ENCODE measurements at places on chromosomes 2 and 18. TPM values are rescaled to one million over a fixed set of nuclear protein-coding genes. Genes with fewer than 3 reads are reported as not detected.

DNA sequence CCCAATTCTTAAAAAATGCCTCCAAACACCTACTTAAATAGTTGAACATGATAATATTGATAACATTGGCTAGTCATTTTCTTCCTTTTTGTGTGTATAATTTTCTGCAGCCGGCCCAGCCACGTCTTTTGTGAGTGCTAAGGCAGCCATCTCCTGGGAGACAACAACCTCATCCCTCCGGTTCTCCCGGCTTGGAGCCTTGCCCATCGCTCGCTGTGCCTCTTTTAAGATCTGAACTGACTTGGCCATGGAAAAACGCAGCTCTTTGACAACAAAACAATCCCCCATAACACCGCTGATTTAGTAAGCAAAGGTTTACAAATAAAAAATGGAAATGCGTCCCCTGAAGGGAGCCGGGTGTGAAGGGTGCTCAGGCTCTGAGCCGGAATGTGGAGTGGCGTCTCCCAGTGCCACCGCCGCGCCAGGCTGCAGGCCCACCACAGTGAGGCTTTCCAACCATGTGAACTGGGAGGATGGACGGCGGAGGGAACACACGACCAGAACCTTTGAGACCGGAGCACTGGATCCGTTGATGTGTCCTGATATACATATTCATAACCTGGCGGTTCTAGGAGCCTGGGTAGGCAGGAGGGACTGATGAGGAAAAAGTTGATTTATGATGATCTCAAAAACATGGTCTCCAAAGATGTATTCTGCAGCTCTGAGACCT is 87.4 kb downstream of the SMIM21 start:
- H3K27me3 ChIP-seq: peaks cover 8% of the 10 kb centered on the region
- H3K27ac ChIP-seq: no peak overlapping the region
- no peak overlapping the region for H3K4me3 ChIP-seq
- no peak for ATAC-seq

DNA sequence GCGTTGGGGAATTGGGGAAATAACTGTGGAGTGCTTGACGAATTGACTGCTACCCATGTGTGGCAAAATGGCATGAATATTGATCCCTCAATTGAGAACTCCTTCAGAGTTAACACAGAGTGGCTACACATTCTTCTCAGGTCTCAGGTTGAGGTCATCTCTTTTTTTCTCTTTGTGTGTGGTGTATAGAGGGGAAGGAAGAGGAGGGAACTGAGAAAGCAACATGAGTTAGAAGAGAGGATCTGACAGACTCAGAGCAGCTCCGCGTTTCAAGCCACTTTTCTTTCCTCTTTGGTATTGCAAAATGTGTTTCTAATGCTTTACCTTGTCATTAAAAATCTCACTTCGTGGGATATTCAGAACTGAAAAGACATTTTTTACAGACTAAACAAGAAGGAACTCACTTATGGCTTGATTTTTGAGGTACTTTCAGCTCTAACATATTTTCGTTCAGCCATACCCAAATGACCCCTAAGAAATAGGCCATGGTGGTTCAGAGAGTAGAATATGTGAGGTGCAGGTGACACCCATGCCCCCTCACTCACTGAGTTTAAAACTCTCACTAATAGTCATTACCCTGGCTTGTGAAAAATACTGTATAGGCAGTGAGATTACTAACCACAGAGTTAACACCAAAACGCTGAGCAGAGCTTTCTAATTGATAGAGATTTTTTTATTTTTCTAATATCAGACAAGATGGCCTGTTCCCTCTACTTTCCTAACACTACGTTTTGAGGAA is 22.5 kb downstream of the STAT4 start:
- peak overlapping the region; percentile 64 for H3K27ac ChIP-seq
- H3K4me3 ChIP-seq: peak overlapping the region; percentile 68
- peaks cover 67% of the 10 kb centered on the region for H3K36me3 ChIP-seq
- ATAC-seq: peak; percentile 87
- H3K27me3 ChIP-seq: no peaks in the 10 kb centered on the region

Gene CDH7
- not detected for total RNA-seq

Gene SMYD5
- total RNA-seq: 37.6 TPM

Gene FBLN7
- total RNA-seq: 49.9 TPM

Gene SCN9A
- not detected for total RNA-seq

Gene SLC30A3
- total RNA-seq: not detected

DNA sequence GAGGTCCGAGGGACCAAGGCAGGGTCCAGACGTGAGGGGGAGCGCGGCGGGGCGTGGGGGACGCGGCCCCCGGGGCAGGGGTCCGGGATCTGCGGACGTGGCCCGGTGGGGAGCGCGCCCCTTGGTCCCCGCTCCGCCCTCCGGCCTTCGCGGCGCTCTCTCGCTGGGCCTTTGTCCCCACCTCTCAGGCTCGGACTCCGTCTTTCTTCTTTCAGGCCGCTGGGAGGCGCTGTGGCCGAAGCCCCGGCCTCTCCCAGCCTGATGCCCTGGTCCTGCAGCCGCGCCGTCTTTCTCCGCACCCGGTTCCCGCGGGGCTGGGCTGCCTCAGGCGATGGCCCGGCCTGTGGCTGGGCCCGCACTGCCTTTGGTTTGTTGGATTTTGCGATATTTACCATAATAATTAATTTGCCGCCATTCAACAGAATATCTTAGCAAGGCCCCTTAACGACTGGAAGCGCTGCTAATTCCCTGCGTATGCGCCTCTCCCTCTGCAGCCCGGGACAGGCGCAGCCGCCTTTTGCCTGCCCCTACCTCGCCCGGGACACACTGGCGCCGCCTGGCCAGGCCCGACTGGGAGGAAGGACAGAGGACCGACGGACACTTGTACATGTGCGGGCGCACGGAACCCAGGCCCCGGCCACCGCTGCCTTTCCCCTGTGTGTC is 10.8 kb downstream of the SIX3 start:
- no peak overlapping the region for H3K27ac ChIP-seq
- peaks cover 72% of the 10 kb centered on the region for H3K27me3 ChIP-seq
- no peaks in the 10 kb centered on the region for H3K36me3 ChIP-seq
- ATAC-seq: peak; percentile 64
- H3K4me3 ChIP-seq: peak overlapping the region; percentile 38

- peaks cover 5% of the 10 kb centered on the region for H3K4me1 ChIP-seq
- no peak for ATAC-seq
- peaks cover 39% of the 10 kb centered on the region for H3K27me3 ChIP-seq
Observed at GRCh38 chr2:224444021-224444420, 42.1 kb upstream of the FAM124B start.

GRCh38 chr2:168939918-168940317 is 38.8 kb downstream of the G6PC2 start:
- peaks cover 3% of the 10 kb centered on the region for H3K27me3 ChIP-seq
- H3K27ac ChIP-seq: no peak overlapping the region
- ATAC-seq: peak; percentile 69
- no peak overlapping the region for H3K4me3 ChIP-seq

Gene DUSP2
- 82.0 TPM for total RNA-seq

Gene AQP12A
- total RNA-seq: not detected

- ATAC-seq: no peak
- H3K4me3 ChIP-seq: peak overlapping the region; percentile 64
- H3K36me3 ChIP-seq: peaks cover 93% of the 10 kb centered on the region
Observed at GRCh38 chr18:63181706-63182309, 137.8 kb downstream of the BCL2 start.

- H3K27me3 ChIP-seq: peaks cover 3% of the 10 kb centered on the region
- H3K27ac ChIP-seq: no peak overlapping the region
- no peaks in the 10 kb centered on the region for H3K4me1 ChIP-seq
- H3K4me3 ChIP-seq: no peak overlapping the region
Observed at GRCh38 chr18:70494524-70494923, 205.7 kb downstream of the SOCS6 start.

DNA sequence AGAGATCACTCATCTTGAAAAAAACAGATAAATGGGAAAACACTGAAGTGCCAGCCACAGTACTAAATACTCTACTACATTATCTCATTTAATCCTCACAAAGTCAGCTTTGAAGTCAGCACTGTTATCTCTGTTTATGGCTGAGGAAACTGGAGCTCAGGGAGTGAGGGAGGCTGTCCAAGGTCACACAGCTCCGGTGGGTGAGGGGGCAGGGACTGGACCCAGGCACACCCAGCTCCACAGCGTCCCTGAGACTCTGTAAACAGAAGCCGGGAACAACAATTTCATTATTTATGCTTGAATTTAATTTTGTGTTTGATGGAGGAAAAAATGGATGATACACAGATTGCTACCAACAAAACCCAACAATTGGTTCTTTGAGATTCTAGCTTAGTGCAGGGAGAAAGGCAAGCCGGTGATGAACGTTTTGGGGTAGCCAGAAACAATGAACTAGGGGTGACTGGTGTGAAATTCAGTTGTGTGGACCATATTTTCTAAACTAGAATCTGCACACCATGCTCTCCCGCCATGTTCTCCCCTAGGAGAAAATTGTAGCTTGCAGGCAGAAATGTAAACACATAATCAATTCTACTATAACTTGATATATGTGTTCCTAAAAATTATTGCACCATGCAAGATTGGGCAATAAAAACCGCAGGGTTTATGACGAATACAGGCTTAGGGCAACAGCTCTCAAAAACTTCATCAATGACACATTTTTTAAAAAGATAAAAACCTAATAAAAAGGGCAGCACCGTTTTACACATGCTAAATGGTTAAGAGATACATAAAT is at the start of gene GREB1:
Gene GREB1, plus strand, starts transcription at position 768 of the 793 bp plus-strand sequence. CDS start 22,570 bp downstream, outside the sequence.
- H3K36me3 ChIP-seq: no peaks in the 10 kb centered on the region
- ATAC-seq: no peak
- no peak within 1 kb of the TSS for H3K27ac ChIP-seq
- peaks cover 34% of the 10 kb centered on the region for H3K27me3 ChIP-seq
- no peak within 1 kb of the TSS for H3K4me3 ChIP-seq

Gene TRIM54
- 0.13 TPM for total RNA-seq

DNA sequence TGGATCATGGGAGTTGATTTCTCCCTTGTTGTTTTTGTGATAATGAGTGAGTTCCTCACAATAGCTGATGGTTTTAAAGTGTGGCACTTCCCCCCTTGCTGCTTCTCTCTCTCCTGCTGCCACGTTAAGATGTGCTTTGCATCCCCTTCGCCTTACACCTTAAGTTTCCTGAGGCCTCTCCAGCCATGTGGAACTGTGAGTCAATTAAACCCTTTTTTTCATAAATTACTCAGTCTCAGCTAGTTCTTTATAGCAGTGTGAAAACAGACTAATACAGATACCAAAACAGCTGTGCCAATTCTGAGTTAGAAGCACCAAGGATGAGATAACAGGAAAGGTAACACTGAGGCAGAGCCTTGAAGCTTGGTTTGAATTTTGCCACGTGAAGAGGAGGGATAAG is 44.7 kb downstream of the ITSN2 start:
- peaks cover 29% of the 10 kb centered on the region for H3K4me1 ChIP-seq
- peak; percentile 79 for ATAC-seq
- no peaks in the 10 kb centered on the region for H3K27me3 ChIP-seq
- peaks cover 32% of the 10 kb centered on the region for H3K36me3 ChIP-seq
- peak overlapping the region; percentile 2 for H3K4me3 ChIP-seq

DNA sequence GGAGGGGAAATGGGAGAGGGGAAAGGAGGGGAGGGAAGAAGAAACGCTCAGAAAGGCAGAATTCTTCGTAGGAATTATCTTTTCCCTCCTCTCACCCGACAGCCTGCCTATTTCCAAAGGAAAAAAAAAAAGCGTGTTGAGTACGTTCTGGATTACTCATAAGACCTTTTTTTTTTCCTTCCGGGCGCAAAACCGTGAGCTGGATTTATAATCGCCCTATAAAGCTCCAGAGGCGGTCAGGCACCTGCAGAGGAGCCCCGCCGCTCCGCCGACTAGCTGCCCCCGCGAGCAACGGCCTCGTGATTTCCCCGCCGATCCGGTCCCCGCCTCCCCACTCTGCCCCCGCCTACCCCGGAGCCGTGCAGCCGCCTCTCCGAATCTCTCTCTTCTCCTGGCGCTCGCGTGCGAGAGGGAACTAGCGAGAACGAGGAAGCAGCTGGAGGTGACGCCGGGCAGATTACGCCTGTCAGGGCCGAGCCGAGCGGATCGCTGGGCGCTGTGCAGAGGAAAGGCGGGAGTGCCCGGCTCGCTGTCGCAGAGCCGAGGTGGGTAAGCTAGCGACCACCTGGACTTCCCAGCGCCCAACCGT is at the start of gene GAD1:
Gene GAD1, plus strand, starts transcription at position 384 of the 589 bp plus-strand sequence. CDS start 1,705 bp downstream, outside the sequence.
- peaks cover 7% of the 10 kb centered on the region for H3K36me3 ChIP-seq
- peak within 1 kb of the TSS; percentile 76 for H3K4me3 ChIP-seq
- peaks cover 20% of the 10 kb centered on the region for H3K4me1 ChIP-seq
- peak; percentile 66 for ATAC-seq

DNA sequence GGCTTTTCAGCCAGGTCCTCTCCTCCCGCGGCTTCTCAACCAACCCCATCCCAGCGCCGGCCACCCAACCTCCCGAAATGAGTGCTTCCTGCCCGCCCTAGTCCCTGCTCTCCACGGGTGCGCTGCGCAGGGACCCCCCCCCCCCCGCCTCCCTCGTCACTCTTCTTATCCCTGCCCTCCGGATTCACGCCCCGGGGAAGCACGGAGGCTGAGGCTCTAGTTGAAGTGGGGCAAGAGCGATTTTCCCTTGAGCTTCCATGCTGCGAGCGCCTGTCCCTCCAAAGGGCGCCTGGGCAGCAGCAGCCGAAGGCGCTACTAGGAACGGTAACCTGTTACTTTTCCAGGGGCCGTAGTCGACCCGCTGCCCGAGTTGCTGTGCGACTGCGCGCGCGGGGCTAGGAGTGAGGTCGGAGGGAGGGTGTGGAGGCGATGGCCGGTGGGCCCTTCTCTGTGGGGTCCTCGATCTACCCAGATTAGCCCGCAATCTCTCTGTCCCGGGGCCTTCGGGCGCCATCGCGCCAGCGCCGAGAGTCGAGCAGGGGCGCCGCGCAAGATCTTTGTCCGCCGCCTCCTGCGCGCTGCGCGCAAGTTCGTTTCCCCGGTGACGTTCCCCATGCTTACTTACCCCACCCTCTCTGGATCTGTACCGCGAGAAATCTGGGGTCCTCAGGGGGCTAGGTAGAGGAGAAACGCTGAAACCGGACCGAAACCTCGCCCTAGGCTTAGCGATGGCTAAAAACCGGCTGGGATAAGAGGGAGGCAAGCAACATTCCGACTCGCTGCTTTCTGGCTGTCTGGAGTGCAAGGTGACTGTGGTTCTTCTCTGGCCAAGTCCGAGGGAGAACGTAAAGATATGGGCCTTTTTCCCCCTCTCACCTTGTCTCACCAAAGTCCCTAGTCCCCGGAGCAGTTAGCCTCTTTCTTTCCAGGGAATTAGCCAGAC is 677 bp downstream of the GAD1 start:
- peak; percentile 16 for ATAC-seq
- peaks cover 62% of the 10 kb centered on the region for H3K27me3 ChIP-seq
- no peak overlapping the region for H3K27ac ChIP-seq

GRCh38 chr2:239206042-239206441 is 194.8 kb downstream of the HDAC4 start:
- peaks cover 18% of the 10 kb centered on the region for H3K4me1 ChIP-seq
- no peaks in the 10 kb centered on the region for H3K36me3 ChIP-seq
- no peaks in the 10 kb centered on the region for H3K27me3 ChIP-seq
- H3K27ac ChIP-seq: peak overlapping the region; percentile 59
- ATAC-seq: no peak
